ENCODE measurements at places on chromosomes 3 and 15.

- no peak for DNase-seq
Measured at GRCh38 chr3:109430911-109431563, 93.7 kb upstream of the DPPA4 start.

- DNase-seq = no peak
Measured at GRCh38 chr3:189621948-189622603, 9.1 kb upstream of the TP63 start.

- no peak for DNase-seq
Measured at GRCh38 chr3:165346503-165346902, 150.3 kb upstream of the SLITRK3 start.

DNA sequence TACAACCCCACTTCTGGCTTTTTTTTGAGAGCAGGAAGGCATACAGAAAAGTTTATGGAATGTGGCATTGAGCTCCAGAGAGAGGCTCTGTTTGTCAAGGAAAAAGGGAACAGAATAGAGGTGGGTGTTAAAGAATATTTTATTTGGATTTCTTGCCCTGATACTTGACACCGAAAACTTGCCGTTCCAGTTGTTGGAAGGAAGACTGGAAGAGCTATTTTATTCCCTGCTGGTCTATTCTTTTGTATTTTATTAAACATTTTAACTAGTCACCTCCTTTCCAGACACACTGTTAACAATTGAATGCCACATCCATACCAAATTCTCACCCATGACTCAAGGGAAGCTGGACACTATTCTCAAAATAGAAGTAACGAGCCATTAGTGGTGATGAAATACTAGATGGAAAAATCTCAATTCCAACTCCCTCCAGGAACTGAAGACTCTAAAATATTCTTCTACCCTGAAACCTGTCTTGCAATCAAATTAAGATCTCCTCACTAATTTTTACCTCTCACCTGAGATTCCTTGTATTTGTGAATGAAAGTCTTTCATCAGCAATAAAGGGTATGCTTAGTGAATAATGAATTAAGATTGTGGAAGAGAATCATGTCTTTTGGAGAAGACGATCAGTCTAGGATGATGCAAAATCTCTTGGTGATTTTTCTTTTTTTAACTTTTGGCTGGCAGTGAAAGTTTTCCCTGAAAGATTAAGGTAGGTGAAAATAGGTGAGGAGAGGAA lies 28.5 kb downstream of the GREM1 start:
- no peak for DNase-seq

DNA sequence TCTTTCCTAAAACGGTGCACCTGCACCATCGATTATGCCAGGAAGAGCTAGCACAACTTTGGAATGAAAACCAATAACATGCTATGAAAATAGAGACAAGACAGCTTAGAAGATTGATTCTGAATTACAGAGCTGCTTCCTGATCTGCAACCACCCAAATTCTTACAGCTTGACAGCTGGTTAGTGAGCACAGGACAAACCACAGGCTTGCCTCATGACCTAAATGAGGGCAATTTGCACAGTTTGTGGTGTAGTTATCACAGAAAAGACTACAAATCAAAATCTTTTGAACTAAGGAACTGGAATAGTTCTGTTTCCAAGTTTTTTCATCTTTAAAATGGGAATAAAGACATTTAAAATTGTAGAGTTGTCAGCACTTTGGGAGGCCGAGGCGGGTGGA lies 533.5 kb downstream of the NAALADL2 start:
- DNase-seq = no peak

DNA sequence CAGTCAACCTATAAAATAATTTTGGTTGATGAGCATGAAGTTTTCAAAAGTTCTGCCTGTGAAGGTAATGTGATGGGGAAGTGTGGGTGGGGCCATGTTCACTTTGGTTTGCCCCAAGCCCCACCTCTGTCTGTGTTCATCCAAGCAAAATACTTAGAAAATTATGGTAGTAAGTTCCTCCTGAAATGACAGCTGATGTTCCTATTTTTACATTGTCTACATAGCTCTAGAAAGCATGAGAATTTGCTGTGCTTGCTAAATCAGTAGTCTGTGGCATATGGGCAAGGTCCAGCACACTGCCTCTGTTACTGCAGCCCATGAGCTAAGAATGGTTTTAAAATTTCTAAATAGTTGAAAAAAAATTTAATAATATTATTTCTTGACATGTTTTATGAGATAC lies 21.9 kb upstream of the CP start:
- DNase-seq = no peak

- DNase-seq = no peak
Measured at GRCh38 chr3:49183873-49184272, 12.5 kb downstream of the KLHDC8B start.

DNA sequence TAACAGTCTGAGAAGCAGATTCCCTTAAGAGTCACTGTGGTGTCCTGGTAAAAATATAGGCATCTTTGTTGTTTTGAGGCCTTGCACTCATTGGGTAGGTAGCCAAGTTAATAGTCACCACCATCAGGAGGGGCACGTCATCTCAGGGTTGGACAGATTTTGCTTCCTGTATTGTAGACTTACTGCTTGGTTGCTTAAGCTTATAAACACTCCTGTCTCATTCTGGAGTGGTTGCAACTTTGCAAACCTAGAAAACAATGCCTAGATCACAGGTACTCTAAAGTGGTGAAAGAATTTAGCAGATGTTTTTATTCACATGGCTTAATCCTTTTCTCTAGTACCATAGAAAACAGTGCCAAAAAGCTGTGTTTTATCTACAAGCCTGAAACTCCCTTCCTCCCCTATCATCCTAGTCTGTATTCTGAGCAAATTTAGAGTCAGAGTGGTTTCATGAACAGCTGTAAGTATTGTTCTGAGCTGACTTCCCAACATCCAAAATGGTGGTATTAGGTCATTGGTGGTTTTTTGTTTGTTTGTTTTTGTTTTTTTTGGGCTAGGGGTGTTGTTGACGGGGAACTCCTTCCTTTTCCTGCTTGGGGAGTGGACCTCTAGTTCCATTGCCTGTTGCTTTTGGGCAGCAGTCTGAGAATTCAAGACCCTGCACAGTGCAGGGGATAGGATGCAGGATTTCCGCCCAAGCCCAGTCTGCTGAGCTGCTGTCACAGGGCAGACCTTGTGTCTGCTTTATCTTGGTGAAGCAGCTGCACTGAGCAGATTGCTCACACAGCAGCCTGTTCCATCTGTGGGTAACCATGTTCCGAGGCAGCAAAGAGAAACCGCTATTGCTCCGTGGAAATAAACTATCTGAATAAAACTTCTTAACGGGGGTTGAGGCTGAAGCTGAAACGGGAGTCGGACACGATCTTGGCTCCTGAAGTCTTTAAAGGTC lies 202.0 kb downstream of the AKAP13 start:
- DNase-seq = no peak

DNA sequence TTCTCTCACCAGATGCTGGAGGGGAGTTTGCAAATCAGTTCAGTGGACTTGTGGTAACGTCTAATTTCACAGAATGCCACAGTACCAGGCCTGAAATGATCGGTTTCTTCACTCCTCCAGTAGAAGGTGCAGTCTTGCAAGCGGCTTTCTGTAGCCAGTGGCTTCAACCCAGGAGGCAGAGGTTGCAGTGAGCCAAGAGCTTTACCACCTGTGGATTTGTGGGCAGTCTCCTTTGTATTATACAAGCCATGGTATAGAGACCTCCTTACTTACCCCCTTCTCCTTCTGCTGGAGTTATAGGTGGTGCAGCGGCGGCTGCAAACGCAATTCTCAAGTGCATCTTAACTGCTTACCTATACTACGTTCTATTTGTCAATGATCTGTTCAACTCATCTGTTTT lies 17.6 kb downstream of the EIF2AK4 start:
- no peak for DNase-seq

DNA sequence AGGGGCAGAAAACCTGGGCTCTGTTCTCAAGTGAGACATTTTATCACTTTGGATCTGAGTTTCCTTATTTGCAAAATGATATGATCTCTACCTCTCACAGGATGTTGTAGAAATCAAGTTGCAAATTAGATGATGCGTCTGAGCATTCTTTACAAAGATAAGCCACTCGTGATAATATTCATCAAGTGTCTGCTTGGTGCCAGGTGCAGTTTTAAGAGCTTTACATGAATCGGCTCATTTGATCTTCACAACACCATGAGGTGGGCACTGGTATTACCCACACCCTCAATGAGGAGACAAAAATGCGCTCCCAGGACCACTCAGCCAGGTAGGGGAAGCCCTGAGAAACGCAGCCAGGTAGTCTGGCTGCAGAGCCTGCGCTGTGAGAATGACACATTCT lies 59.1 kb upstream of the CA12 start:
- no peak for DNase-seq

- no peak for DNase-seq
Measured at GRCh38 chr15:29055876-29056275, 170.1 kb downstream of the APBA2 start.

GRCh38 chr3:15467227-15468181 lies 40.1 kb downstream of the EAF1 start:
- no peak for DNase-seq

DNA sequence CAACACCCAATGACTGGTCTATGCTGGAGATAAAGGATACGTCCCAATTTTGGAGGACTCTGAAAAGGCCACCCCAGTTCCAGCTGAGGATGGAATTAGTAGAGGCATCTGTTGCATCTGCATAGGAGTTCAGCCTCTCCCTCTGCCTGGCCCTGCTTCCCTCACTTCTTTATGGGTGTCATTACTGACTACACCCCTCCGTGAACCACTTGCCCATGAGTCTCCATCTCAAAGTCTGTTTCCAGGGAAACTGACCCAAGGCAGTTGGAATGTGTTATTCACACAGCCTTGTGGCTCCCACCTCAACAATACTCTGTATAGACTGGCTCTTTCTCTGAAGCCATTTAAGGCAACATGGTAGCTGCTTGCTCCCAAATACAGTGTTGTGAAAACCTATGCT lies 21.4 kb upstream of the PCOLCE2 start:
- DNase-seq = no peak

GRCh38 chr15:66008940-66009562 lies 139.8 kb downstream of the RAB11A start:
- DNase-seq = no peak

- no peak for DNase-seq
Measured at GRCh38 chr15:60379525-60380274, 18.1 kb downstream of the ANXA2 start.

DNA sequence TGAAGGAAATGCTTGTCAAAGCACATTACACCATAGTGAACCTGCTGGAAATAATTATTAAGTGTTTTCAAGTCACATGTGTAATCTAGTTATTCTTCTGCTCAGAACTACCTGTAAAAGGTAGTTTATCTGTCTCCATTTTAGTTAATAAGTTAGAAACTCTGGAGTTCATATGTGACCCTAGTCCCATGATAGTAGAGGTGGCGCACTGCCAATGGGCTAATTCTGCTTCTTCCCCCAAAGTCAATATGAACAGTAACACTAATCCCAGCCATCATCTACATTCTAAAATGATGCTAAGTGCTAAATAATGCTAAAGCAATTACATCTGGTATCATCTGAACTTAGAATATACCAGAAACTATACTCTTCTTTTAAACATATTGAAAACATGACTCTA lies 361.0 kb upstream of the NECTIN3 start:
- DNase-seq = no peak

DNA sequence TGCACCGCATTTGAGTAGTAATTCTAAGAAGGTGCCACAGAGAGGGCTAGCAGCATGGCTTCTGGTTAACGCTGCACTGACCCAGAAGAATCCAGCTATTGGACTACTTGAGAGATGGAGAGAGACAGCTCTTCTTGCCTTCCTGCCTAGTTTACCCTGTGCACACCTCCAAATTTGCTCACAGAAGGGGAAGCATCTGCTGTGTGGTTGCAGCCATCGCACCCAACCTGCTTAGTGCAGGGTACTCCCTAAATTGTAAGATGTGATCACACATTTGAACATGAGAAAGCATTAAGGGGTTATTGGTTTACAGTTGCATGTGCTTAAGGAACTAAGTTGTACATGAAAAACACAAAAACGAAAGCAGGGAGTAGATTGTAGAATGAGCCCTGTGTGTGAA lies 122.1 kb downstream of the FOXB1 start:
- DNase-seq = no peak

DNA sequence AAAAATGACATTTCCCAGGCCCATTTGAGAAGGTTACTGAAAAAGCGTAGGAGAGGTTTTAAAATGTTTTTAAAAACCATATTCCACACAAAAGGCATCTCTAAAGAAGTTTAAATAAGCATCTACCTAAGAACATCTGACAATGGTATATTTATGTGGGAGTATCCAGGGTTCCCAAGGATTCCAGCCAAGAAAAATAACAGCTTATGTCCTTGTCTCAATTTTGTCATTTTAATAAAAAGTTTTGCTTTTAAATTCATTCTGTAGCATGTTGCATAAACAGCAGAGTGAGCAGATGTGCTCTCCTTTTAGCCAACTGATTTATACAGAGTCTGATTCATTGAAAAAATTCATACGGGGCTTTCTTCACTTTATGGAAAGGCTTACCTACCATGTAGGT lies 129.9 kb downstream of the LRRC3B start:
- DNase-seq = no peak

- DNase-seq = no peak
Measured at GRCh38 chr15:57496946-57497869, 94.5 kb upstream of the MYZAP start.

DNA sequence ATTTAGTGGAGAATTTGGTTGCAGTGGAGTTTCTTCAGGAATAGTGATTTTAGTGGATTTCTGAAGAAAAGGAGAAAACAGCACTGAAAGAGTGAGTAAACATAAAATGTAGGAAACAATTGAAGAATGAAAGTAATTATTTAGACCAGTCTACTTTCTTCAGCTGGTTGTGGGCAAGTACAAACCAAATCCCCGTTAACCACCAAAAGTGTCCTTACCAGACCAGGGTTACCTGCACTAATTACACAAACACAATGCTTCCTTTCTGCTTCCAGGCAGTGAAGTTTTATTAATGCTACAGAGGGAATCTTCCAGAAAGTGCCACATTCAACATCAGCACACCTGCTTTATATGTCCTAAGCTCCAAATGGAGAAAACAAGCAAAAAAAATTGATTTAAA lies 248.0 kb upstream of the TBC1D5 start:
- DNase-seq = no peak

DNA sequence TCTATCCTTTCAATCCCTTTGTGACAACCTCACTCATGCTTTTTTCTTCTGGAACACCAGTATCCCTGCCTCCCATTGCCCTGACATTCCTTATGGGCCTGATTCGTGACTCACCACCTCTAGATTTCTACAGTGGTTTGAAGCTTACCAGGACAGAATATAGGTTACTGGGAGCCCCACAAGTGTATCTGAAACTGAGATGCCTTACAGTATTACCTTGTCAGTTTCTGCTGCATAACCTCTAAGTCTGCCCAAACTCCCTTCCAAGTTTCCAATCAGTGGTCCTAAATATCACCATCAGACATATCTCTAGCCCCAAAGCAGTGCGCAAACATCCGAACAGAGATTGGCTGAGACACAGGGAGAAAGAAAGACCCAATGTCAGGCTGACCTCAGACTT lies 5.6 kb downstream of the CPB1 start:
- DNase-seq = no peak

All from AML-193 (cell line).